Tongue (tissue), 3 donors: ENCODE measurements at places on chromosomes 2 and 18. TPM values are rescaled to one million over a fixed set of nuclear protein-coding genes. Genes with fewer than 3 reads are reported as not detected.

The BARD1 gene
- 69.9 TPM for total RNA-seq

The CAPN14 gene
- total RNA-seq: 20.5 TPM

The NCKAP5 gene
- 18.4 TPM for total RNA-seq

The UGT1A3 gene
- total RNA-seq: 0.51 TPM

The FBXO41 gene
- 0.41 TPM for total RNA-seq

The VWC2L gene
- total RNA-seq: not detected

The ACMSD gene
- not detected for total RNA-seq

The PSMA8 gene
- total RNA-seq: not detected

The COL3A1 gene
- total RNA-seq: 6,407 TPM

The DCTN1 gene
- total RNA-seq: 103 TPM

The CDH20 gene
- 1.1 TPM for total RNA-seq

The NIFK gene
- 54.8 TPM for total RNA-seq

The CLEC4F gene
- total RNA-seq: not detected

The RNF25 gene
- total RNA-seq: 8.5 TPM

The RAPGEF4 gene
- 11.3 TPM for total RNA-seq

The PREPL gene
- 193 TPM for total RNA-seq

The LRRC30 gene
- total RNA-seq: 2.7 TPM

The GALNT14 gene
- total RNA-seq: 5.6 TPM

The SLC4A3 gene
- 1.5 TPM for total RNA-seq

The FMNL2 gene
- total RNA-seq: 30.8 TPM

The ABCG5 gene
- total RNA-seq: not detected

The NAB1 gene
- total RNA-seq: 109 TPM

The KIF3C gene
- total RNA-seq: 3.8 TPM

The CYBRD1 gene
- 122 TPM for total RNA-seq

The ACYP2 gene
- total RNA-seq: 39.3 TPM

The PRSS56 gene
- total RNA-seq: 0.82 TPM

The NDUFB3 gene
- total RNA-seq: 74.9 TPM

The SH3RF3 gene
- total RNA-seq: 10.1 TPM

The GPBAR1 gene
- total RNA-seq: 0.92 TPM

The INHBB gene
- total RNA-seq: 2.8 TPM

The RAB27B gene
- 3.7 TPM for total RNA-seq

The HOXD13 gene
- total RNA-seq: not detected

The GRHL1 gene
- 50.3 TPM for total RNA-seq

The CYP27A1 gene
- 19.8 TPM for total RNA-seq
